ENCODE measurements at places on chromosomes 12 and 14. TPM values are rescaled to one million over a fixed set of nuclear protein-coding genes. Genes with fewer than 3 reads are reported as not detected.

TMPRSS12 gene
- total RNA-seq, result not detected

GPR84 gene
- 12.5 TPM for total RNA-seq

TEX52 gene
- not detected for total RNA-seq

PTPN21 gene
- total RNA-seq, result 6.5 TPM

FOXN4 gene
- total RNA-seq, result not detected

POTEG gene
- total RNA-seq, result 0.51 TPM

RHOJ gene
- 12.0 TPM for total RNA-seq

KLHDC1 gene
- total RNA-seq, result 8.6 TPM

PLEKHH1 gene
- 3.2 TPM for total RNA-seq

LTBP2 gene
- total RNA-seq, result 4.5 TPM

SLC10A1 gene
- not detected for total RNA-seq

MUCL1 gene
- not detected for total RNA-seq

A2ML1 gene
- total RNA-seq, result not detected

IL31 gene
- total RNA-seq, result not detected

SPX gene
- total RNA-seq, result 1.1 TPM
